Nephron progenitor cell (in vitro differentiated cells): ENCODE measurements at places on chromosomes 3 and 15.

- DNase-seq = no peak
Observed at GRCh38 chr3:50251220-50251619, 15.2 kb downstream of the GNAI2 start.

GRCh38 chr3:8981700-8982099 lies 18.4 kb upstream of the RAD18 start:
- DNase-seq = no peak

- DNase-seq = no peak
Observed at GRCh38 chr3:143330296-143330868, 210.8 kb downstream of the CHST2 start.

- no peak for DNase-seq
Observed at GRCh38 chr3:192516820-192517219, 210.5 kb downstream of the FGF12 start.

DNA sequence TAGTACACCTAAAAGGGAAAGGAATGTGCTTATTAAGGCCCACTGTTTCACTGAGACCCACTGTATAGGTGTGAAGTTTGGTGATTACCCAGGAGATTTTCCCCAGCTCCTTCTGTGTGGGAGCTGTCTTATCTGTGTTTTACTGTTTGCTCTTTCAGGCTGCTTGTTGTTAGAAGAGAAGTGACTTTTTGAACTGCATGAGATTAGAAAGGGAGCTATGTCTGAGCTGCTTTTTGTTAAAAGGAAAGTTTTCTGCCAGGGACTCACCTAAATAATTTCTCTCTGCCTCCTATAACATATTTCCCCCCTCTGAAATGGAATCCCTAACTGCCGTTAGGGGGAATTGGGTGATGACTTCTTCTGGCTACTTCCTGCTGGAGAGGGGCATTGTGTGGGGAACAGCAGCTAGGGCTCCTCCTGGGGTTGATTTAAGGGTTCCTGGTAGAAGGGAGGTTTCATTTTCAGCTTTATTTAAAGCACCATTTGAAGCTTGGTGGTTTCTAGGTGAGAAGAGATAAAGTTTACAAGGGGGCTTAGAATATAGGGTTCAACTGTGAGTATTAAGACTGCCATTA lies 77.1 kb upstream of the ATP11B start:
- no peak for DNase-seq
